ENCODE measurements at places on chromosomes 2 and 18. TPM values are rescaled to one million over a fixed set of nuclear protein-coding genes. Genes with fewer than 3 reads are reported as not detected.

Gene IL1RN
- total RNA-seq: not detected

Gene DNER
- total RNA-seq: 0.37 TPM

Gene PPM1B
- total RNA-seq: 58.6 TPM

Gene LBX2
- 1.6 TPM for total RNA-seq

Gene SERPINE2
- 1,107 TPM for total RNA-seq

Gene LINC00305
- not detected for total RNA-seq

Gene HOXD13
- total RNA-seq: not detected

Measured in aortic smooth muscle cell (primary cell).